ENCODE measurements at places on chromosomes 7 and 10. TPM values are rescaled to one million over a fixed set of nuclear protein-coding genes. Genes with fewer than 3 reads are reported as not detected.

ELAPOR2 gene
- total RNA-seq = 9.0 TPM

OR9A2 gene
- total RNA-seq = not detected

LOXL4 gene
- 15.1 TPM for total RNA-seq

PIK3CG gene
- total RNA-seq = 8.6 TPM

AGR2 gene
- total RNA-seq = 164 TPM

PHYHIPL gene
- total RNA-seq = 12.0 TPM

GJD4 gene
- total RNA-seq = not detected

DNA sequence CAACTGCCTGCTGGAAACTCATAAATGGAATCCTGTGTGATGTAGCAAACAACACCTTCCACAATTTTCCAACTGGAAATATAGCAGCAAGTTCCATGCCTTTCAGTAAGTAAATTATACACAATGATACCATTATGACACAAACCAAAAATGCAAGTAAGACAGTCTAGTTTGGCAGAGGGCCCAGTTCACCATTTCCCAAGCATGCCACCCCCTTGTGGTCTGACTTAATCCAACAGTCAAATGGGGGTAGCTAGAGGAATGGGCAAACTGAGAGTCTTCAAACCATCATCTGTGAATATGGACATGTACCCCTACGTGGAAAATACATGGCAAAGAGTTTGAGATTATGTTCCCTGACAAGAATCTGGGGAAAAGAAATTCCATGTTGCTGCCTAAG lies 137.6 kb upstream of the VWC2 start:
- DNase-seq = no peak

GRCh38 chr7:106287786-106288185 lies 3.0 kb upstream of the NAMPT start:
- DNase-seq = no peak

DNA sequence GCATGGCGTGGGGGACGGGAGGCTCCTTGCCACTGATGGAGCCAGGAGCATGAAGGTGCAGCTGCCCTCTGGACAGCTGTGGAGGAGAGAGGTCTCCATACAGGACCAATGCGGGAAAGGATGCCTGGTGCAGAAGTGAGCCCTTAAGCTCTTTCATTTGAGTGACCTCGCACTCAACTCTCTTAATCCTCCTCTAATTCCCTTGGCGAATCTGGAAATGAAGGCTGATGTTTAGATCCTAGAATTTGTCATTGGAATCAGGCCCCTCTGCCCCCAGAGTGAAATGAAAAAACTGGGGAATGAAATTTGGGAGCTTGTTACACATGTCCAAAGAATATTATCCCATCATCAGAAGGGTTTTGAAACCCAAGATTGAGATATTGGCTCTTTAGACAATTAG lies 639.5 kb downstream of the LRMDA start:
- DNase-seq = no peak

- DNase-seq = no peak
Observed at GRCh38 chr7:78558566-78558965, 760.0 kb downstream of the PHTF2 start.

- DNase-seq = no peak
Observed at GRCh38 chr7:45955286-45955685, 34.2 kb upstream of the IGFBP3 start.

DNA sequence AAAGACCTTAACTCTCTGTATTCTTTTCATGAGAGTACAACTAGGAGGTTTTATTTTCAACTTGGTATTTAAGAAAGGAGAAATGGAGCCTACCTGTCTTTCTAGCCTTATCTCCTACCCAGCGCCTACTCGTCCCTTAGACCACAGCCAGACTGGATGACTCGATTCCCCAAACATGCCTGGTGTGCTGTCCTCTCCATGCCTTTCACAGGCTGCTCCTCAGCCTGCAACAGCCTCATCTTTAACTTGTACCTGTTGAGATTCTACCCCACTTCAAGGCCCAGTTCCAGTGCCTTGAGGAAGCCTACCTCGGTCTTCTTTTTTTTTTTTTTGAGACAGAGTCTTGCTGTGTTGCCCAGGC lies 29.4 kb downstream of the CPA1 start:
- no peak for DNase-seq

GRCh38 chr7:105769901-105770628 lies 106.3 kb downstream of the ATXN7L1 start:
- peak; percentile 44 for DNase-seq

- no peak for DNase-seq
Observed at GRCh38 chr10:95451568-95452524, 109.3 kb downstream of the SORBS1 start.

DNA sequence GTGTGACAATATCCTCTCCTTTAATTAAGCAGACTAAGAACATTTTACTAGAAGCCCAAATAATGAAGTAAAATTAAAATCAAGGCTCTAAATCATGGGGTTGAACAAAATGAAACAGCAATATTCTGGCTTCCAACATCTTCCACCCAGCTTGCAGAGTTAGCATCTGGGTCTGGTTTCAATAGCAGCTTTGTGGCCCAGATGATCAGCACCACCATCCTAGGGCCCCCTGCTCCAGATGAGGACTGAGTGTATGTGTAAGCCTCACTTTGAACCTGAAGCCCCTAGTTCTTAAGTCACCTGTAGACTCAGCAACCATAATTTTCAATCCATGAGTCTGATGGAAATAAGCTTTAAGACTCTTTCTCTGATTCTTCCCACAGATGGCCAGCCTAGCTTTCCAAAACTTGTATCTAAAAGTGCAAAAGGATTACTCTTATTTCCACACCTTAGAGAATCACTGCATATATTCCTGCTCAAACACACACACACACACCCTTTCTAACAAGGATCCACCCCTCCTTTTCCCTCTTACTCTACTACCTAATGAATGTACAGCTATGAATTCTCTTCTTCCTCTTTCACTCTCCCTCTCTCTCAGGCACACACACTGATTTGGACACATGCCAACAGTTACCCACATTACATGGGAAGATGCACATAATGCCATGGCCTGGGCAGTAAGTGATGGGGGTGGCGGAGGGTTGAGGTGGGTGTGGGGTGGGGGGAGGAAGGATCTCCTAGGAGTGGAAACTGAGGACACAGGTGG lies 3.5 kb downstream of the DENND11 start:
- no peak for DNase-seq

GRCh38 chr10:119333146-119333792 lies 125.9 kb downstream of the GRK5 start:
- DNase-seq = no peak

GRCh38 chr10:77602231-77602912 lies 35.2 kb downstream of the KCNMA1 start:
- DNase-seq = no peak

DNA sequence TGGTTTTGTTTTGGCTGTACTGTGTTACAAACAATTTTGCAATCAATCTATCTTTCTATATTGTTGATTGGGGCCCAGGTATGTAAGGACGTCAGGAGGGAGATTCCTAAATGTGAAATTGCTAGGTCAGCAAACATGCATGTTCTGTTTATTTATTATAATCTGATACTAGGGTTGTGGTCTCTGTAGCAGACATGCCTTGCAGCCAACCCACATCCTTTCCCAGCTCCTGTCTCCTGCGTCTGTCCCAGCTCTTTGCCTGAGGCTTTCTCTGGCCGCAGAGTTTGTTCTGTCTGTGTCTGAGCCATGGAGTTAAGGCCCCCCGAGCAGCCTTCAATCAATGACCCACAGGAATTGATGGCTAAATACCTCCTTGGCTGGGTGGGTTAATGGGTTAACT lies 124.0 kb upstream of the ZEB1 start:
- DNase-seq = no peak

GRCh38 chr7:110612680-110613079 lies 478.2 kb upstream of the LRRN3 start:
- no peak for DNase-seq

DNA sequence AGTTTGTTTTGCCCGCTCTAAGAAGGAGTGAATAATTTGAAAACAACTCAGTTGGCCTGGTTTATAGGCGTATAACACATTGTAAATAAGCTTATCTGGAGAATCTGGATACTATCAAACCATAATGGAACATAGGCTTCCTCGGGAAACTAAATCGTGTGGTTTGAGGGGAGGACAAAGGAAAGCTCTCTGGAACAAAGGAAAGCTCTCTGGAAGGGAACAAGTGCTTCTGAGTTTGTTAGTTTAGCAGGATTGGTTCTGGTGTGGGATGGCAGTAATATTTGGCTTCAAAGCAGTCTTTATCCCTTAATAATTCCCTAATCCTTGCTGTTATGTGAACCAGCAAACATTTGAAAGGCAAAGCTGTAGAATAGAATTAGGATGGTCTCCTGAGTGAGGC lies 15.0 kb upstream of the SLK start:
- DNase-seq = no peak

- no peak for DNase-seq
Observed at GRCh38 chr7:17625043-17625442, 315.3 kb downstream of the SNX13 start.

DNA sequence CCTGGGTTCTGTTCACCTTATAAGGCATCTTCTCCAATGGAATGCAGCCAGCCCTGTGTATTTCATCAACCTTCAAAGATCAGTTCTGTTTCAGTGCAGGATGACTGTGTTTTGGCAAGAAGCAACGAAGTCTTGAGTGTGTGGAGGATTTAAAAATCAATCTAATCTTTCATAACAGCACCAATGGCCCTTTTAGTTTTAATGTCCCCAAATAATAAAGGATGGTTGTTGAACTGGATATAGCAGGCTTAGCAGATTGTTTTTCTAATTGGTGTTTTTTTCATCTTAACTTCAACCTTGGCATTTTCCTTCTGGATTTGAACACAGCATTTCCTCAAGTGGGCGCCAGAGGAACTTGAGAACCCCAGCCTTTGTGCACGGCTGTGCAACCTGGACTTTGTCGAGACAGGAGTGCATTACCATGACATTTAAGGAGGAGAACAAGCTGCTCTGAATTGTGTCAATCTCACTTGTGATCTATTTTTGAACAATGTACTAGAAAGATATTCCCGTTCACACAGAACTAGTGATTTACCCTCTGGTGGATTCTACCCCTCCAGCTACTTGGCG lies 313.3 kb upstream of the AKR1E2 start:
- DNase-seq = peak; percentile 49

DNA sequence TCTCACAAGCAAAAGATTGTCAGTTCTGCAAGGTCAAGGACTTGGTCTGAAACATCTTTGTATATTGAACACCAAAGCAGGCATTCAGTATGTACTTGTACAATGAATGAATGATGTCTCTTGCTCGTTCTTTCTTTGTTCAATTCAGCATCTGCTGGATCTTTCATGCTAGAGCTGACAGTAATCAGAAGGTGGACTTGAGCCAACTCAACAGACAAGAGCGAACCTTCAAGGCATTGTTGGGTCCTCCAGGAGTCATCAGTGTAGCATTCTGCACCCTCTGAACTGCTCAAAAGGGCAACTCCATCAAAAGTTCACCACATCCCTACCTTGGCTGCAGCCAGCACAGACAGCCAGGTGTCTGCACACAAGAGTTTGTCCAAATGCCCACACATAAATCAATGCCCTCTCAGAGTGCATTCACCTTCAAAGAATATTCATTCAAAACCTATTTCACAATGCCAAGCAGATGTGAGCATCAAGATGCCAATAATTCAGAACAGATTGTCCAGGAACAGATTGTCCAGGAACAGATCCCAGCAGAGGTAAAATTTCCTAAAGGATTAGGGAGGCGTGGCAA lies 386.7 kb downstream of the CALN1 start:
- DNase-seq = no peak

- DNase-seq = no peak
Observed at GRCh38 chr7:571096-571717, 51.6 kb upstream of the PDGFA start.

- DNase-seq = no peak
Observed at GRCh38 chr7:17456541-17456940, 158.1 kb downstream of the AHR start.
